Left lobe of liver (tissue), 2 donors: ENCODE measurements at places on chromosomes 4 and X. TPM values are rescaled to one million over a fixed set of nuclear protein-coding genes. Genes with fewer than 3 reads are reported as not detected.

DNA sequence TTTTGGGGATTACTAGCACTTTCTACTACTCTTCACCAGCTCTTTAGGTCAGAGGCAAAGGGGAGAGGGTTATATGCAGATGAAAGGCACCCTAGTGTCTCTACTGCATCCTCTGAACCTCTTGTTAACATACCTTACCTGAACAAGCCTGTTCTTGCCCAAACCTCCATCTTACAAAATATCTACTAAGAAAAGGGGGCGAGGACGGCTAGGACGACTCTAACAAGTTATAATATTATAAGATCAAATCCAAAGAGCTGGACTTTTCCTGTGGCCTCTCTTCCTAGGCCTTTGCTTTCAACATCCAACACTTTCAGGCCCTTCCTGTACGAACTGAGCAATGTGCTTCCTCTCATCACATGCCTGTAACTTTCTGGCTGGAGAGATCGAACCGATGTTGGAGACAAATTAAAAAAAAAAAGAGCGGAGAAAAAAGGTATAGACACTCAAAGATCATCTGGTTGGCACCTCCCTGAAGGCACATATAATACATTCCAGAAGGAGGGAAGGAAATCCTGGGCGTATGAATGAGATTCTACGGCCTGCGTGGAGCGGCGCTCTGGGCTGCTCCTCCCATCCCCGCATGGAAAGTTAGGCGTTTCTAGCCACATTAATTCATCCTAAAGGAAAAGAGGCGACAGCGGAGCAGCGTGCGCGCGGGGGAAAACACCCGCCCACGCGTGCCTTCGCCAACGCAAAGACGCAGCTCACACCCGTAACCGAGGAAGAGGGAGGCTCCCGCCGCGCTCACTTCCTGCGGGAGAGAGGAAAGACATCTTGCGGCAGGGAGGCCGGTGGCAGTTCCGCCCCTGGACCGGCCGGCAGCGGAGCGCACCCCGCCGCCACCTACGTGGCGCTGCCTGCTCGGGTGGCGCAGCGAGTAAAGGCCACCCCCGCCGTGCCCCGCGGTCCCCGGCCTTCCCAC lies 808 bp downstream of the PRDM5 start:
- DNase-seq: no peak

- no peak for DNase-seq
Measured at GRCh38 chrX:47844117-47844516, 7.4 kb downstream of the ZNF81 start.

BBS12 gene
- 0.55 TPM for total RNA-seq

RBM46 gene
- total RNA-seq: 0.15 TPM

DNA sequence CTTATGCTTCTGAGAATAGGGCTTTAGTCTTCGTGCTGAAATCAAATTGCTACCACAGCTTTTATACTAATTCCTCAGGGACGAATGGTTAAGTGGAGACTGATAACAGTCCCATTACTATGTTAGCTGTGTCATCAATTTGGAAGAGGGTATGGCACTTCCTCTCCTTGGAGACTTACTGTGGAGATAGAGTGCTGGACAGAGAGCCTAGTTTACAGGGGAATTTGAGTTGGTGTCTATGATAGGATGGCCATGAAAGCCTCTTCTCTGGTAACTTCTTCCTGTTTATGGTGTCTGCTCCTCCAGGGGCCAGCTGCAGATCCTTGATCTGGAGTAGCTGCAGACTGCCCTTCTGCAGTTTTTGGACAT lies 167.7 kb downstream of the ZNF518B start:
- no peak for DNase-seq

DNA sequence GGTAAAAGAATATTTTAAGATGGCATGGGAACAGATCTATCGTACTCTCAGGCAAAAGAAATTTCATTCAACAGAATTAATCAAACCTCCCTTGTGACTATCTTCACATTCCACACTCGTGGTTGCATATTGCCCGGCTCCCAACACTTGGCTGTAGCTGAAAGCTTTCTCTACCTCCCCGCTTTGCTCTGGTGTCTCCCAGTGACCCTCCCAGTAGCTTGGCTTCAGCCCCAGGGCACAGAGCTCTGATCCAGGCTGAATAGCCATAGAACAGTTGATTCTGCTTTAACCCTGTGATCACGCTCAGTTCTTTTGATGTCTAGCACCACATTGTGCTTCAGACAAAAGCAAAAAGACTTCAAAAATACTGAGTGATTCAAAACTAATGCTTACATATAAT lies 24.6 kb downstream of the SLC7A11 start:
- no peak for DNase-seq

DNA sequence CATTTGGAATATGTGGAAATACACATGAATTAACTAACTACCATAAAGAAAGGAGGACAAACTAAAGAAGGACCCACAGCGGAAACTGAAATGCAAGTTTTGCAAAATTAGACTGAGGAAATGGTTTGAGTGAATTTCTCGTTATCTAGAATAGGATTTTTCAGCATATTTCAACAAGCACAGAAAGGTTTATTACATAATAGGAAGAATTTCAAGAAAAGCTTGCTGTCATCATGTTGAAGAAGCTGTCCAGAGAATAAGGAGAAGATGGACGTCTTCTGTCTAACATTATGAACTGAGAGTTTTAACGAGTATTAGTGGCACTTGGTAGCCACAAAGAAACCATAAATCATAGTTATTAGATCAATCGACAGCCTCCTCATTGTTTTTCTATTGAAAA lies 45.0 kb downstream of the TEC start:
- no peak for DNase-seq

GRCh38 chr4:11263208-11263607 lies 165.5 kb downstream of the HS3ST1 start:
- no peak for DNase-seq

GRCh38 chrX:13087322-13088155 lies 43.1 kb upstream of the FAM9C start:
- DNase-seq: no peak

ANKRD17 gene
- 23.9 TPM for total RNA-seq

COQ2 gene
- 10.3 TPM for total RNA-seq

- no peak for DNase-seq
Measured at GRCh38 chr4:145840162-145840768, 98.4 kb downstream of the ZNF827 start.

GRCh38 chr4:99136329-99136728 lies 7.8 kb downstream of the ADH4 start:
- no peak for DNase-seq

TRIM2 gene
- total RNA-seq: 10.8 TPM

DNA sequence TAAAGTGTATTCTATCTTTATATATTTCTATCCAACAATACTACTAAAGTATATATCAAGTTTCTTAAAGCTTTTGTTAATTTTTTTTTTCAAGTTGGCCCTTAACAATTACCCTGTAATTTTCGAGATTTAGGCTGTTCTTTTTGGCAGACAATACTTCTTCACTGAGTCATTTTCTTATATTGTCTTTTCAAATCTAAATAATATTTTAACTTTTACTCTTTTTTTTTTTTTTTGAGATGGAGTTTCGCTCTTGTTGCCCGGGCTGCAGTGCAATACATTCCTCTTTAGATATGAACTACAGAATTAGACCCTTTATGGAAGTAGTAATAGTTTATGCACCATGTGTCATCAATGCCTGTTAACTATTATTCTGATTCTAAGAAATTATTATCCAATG lies 120.7 kb downstream of the GLRA3 start:
- DNase-seq: no peak

ANOS1 gene
- total RNA-seq: 0.25 TPM

DNA sequence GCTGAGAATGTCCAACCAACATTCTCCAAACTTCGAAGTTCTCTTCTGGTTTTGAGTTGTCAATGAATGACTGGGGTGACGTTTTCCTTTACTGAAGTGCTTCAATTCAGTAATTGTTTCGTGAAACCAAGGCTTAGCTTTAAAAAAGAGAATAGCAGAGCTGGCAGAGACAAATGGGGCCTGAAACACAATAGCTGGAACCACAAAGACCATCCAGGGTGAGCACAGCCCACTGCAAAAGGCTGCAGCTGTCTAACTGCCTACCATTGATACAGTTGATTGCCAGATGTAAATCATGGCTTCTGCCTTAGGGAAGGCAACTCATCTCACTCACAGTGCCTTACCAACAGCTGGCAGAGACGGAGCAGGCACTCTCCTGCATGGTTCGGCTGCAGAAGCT lies 78.7 kb upstream of the ZNF518B start:
- no peak for DNase-seq

- DNase-seq: no peak
Measured at GRCh38 chrX:52865343-52865998, 2.4 kb downstream of the XAGE3 start.

DNA sequence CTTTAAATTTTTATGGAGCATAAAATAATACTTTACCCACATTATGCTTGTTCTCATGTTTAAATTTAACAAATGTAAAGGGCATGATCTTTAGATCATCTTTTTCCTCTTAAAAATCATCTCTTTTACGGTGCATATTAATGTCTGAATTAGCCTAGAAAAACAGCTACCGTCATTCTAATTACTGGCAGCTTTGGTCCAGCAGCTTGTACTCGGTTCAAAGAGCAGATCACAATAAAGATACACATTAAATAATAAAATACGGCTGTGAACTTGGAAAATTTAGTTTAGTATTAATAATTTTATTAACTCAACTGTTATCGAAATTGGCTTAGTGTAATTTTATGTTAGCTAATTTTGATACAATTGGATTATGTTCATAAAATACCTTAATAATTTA lies 19.1 kb downstream of the CCSER1 start:
- DNase-seq: no peak

CFAP47 gene
- total RNA-seq: 0.40 TPM

DNA sequence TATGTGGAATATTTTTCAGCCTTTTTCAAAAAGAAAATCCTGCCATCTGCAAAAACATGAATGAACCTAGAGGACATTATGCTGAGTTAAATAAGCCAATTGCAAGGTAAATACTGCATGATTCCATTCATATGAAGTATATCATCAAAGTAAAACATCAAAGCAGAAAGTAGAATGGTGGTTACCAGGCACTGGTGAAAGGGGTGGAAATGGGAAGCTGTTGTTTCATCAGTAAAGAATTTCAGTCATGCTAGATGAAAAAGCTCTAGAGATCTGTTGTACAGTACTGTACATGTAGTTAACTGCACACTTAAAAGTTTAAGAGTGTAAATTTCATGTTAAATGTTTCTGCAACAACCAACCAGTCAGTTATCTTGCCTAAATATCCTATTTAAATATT lies 196.8 kb upstream of the ADGRL3 start:
- DNase-seq: no peak

GRCh38 chr4:126850286-126850685 lies 782.5 kb upstream of the INTU start:
- no peak for DNase-seq

- no peak for DNase-seq
Measured at GRCh38 chr4:11614426-11614825, 185.7 kb upstream of the HS3ST1 start.
